AG04450 (cell line): ENCODE measurements at places on chromosomes 6 and 20.

DNA sequence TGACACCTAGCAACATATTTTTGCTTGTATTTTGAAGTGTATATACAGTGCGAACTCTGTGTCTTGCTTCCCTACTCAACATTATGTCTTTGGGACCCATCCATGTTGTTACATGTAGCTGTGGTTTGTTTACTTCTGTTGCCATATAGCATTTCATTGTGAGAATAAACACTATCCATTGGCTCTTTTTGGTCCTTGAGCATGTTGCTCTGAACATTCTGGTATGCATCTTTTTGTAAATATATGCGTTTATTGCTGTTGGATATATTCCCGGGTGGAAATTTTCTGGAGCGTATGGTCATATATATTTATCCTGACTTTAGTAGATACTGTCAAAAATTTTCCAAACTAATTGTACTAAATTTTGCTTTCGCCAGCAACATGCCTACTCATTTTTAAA, 222.5 kb upstream of the SPTLC3 start:
- no peak for DNase-seq

- DNase-seq, result no peak
Observed at GRCh38 chr6:30703011-30703410, 12.2 kb upstream of the NRM start.

DNA sequence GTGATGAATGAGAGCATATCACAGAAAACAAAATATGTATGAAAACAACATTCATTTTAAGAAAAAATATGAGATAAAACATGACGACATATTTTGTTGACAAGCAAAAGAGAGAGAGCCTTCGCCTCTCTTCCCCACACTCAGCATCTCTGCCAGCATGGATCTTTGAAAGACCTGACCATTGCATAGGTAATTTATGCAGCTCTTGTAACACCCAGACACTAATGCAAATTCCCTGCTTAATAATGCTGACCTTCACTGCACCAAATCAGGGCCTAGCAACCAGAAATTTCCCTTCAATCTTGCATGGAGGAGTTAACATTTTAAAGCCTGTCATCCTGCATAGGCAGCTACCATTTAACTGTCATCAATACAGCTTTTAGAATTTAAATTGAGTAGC, 50.0 kb upstream of the CNR1 start:
- no peak for DNase-seq

DNA sequence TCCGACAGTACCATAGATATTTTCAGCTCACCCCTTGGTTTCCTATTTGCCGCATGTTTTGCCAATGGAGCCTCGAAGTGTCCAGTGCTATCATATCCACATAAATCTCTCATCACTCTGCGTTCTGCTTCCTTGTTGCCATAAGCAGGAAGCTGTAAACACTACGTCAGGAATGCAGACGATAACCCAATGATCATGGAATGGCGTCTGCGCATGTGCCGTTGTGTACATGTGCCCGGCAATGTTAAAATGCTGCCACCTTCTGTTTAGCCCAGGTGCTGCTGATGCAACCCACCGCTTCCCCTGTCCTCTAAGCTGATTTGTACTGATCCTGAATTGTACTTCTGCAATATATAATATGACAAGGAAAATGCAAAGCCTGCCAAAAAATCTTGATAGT, 607.5 kb downstream of the HDGFL1 start:
- no peak for DNase-seq

DNA sequence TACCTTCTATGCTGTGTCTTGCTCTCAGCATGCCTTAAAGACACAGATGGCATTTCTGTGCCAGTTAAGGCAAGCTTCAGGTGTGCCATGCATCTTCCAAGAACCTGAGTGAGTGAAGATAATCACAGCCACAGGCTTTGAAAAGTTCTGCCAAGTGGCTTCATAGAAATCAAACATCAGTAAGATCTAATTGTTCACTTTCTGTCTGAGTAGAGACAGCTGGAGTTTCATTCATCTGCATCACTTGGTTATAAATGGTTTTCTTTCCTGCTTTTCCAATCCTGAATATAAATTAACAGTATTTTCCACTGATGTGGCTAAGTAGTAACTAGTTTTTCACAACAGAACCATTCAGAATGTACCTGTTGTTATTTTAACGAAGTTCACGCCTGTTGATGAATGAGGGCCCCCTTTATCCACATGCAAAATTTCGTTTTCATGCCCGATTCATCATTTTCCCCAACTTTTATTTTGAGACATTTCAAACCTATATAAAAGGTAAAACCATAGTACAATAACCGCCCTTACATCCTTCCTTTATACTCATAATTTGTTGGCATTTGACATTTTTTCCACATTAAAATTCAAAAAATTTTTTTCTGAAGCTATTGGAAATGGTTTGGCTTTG, 38.6 kb upstream of the KCNG1 start:
- no peak for DNase-seq

DNA sequence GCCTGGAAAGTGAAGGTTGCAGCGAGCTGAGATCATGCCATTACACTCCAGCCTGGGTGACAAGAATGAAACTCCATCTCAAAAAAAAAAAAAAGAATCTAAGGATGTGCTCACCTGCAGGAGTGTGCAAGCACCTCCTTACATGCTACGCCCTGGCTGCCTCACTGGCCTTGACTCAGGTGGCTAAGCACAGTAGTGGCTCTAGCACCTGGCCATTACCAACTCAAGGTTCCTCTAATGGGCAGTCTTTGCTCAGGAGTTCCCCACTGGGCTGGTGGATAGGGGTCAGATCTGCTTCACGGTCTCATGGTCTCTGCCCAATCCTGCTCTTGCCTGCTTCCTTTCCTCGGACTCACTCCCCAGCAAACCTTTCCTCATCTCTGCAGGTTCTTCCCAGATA, 39.7 kb downstream of the KCNK17 start:
- DNase-seq, result no peak

- DNase-seq, result no peak
Observed at GRCh38 chr6:7088076-7088742, 19.6 kb upstream of the RREB1 start.

DNA sequence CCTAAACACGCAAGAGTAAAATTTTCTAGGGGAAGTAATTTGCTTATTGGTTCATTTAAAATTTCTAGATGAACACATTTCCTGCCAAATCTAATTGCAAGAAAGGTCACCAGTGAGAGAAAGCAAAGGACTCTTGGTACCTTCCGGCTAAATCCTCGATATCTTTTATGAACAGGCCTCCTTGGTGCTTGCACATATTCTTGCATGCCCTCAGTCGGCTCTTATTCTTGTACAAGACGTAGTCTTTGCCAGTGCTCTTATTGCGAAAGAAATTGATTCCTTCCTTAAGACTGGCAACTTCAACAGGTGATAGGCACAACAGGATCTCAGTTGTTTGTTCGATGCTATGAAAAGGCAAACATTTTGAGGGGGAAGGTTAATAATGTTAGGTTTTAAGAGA, 141.7 kb upstream of the CARMIL1 start:
- DNase-seq, result no peak

- DNase-seq, result no peak
Observed at GRCh38 chr6:107624050-107624449, 134.1 kb downstream of the SOBP start.

DNA sequence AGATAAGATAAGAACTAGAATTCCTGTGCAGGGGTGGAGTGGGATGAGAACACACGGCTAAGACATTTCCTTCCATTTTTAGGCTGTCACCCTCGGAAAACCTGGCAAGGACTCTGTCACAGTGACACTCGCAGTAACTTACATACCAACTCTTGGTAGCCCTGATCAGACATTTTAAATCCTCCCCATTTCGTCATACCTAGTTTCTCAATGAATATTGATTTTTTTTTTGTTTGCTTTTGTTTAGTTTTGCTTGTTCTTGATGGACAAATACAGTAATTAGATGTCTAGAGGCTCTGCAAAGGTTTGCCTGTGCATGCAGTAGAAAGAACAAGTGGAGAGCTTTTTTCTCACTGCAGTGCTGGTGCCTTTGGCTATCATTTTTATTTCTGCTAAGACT, 213.0 kb upstream of the FAM83B start:
- no peak for DNase-seq

DNA sequence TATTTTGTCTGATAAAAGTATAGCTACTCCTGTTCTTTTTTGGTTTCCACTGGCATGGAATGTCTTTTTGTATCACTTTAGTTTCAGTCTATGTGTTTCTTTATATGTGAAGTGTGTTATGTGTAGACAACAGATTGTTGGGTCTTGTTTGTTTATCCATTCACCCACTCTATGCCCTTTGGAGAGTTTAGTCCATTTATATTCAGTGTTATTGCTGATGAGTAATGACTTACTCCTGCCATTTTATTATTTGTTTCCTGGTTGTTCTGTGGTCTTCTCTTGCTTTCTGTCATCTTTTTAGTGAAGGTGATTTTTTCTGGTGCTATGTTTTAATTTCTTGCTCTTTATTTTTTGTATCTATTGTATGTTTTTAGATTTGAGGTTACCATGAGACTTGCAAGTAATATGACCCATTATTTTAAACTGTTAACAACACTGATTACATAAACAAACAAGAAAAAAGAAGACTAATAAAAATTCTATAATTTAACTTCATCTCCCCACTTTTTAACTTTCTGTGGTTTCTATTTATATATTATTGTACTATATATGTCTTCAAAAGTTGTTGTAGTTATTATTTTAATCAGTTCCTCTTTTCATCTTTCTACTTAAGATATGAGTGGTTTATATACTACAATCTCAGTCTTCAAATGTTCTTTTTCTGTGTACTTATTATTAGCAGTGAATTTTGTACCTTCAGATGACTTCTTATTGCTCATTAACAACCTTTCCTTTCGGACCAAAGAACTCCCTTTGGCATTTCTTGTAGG, 323.4 kb downstream of the BTBD9 start:
- no peak for DNase-seq
